Central memory CD8-positive, alpha-beta T cell (primary cell): ENCODE measurements at places on chromosomes 4 and X.

- no peaks in the 10 kb centered on the region for H3K36me3 ChIP-seq
- H3K27me3 ChIP-seq: peaks cover 47% of the 10 kb centered on the region
- H3K27ac ChIP-seq: no peak overlapping the region
- DNase-seq: no peak
- no peaks in the 10 kb centered on the region for H3K4me1 ChIP-seq
- no peak overlapping the region for H3K4me3 ChIP-seq
Measured at GRCh38 chr4:18578307-18578706, 556.8 kb upstream of the LCORL start.

DNA sequence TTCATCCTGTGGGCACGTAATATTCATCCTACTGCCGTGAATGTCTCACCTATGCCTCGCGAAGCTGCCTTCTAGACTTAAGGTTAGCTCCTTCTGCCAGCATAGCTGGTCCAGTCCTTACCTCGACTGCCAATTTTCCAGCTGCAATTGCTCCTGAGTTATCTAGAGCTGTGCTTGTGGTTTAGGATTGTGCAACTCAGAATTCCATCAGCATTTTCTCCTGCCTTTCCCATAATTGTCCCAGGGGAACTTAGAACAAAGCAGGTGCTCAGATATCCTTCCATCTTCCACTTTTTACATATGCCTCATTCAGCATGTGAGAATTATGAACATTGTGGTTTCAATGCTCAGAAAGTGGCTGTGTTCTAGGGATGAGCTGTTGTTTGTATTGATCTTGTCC is 131.4 kb upstream of the ADGRL3 start:
- H3K27me3 ChIP-seq: no peaks in the 10 kb centered on the region
- no peak overlapping the region for H3K27ac ChIP-seq
- H3K4me1 ChIP-seq: no peaks in the 10 kb centered on the region
- H3K36me3 ChIP-seq: no peaks in the 10 kb centered on the region

GRCh38 chr4:103425406-103425805 is 227.3 kb upstream of the CENPE start:
- no peaks in the 10 kb centered on the region for H3K36me3 ChIP-seq
- H3K4me1 ChIP-seq: no peaks in the 10 kb centered on the region
- H3K4me3 ChIP-seq: no peak overlapping the region
- H3K27ac ChIP-seq: no peak overlapping the region

DNA sequence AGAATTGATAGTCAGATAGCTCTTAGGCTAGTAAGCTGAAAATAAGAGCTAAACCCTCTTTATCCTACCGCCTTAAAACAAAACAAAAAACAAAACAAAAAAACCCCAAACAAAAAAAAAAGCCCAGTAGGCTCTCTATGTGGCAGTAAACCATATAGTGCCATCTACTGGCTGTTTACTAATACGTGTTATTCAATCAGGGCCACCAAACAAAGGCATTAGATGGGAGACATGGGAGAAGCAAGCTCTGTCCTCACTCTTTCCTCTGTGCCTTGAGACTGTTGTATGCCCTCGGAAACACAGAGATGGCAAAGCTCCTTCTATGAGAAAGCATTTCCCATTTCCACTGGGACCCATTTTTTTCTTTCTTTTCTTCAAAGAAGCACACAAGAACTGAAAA is 148.8 kb upstream of the MID1 start:
- no peaks in the 10 kb centered on the region for H3K4me1 ChIP-seq
- no peak overlapping the region for H3K4me3 ChIP-seq
- no peaks in the 10 kb centered on the region for H3K27me3 ChIP-seq
- no peaks in the 10 kb centered on the region for H3K36me3 ChIP-seq
- DNase-seq: no peak
